ENCODE measurements at places on chromosomes 12 and 14.

DNA sequence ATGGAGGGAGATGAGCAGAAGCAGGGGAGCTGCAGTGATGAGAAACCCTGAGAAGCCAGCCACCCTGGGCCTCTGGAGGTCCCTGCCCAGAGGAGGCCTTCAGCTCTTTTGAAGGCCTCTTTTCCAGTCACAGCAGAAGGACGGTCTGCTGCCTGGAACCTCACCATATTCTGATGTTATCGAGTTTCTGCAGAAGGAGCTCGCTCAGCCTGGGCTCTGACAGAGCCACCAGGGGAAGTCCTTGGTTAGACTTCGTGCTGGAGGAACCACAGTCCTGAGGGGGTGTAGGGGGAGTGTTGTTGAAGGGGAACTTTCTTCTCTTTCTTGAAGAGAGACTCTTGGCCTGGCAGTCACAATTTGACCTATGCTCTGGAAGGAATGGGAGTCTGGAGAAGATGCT is 25.1 kb upstream of the BATF start:
- no peak for DNase-seq

DNA sequence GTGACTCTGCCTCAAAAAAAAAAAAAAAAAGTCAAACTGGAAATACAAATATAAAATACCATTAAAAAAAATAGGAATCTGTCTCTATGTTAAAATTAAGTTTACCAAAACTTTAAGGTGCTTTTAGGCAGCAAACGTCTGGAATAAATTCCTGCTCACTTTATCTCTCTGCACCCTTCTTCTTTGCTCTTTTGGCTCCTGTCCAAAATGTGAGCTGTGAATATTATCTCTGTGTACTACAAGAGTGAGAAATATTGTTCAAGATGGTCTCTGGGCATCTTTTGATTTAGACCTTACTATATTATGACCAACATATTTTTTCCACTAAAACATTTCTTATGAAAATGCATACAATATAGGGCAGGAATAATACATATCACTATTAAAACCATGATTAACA is 63.7 kb downstream of the PUS7L start:
- DNase-seq, result no peak

- DNase-seq, result peak; percentile 19
These were observed 14.0 kb downstream of the PGAM5 start for GRCh38 chr12:132724506-132725241.

GRCh38 chr14:62743118-62743517 is 302.1 kb downstream of the KCNH5 start:
- no peak for DNase-seq

DNA sequence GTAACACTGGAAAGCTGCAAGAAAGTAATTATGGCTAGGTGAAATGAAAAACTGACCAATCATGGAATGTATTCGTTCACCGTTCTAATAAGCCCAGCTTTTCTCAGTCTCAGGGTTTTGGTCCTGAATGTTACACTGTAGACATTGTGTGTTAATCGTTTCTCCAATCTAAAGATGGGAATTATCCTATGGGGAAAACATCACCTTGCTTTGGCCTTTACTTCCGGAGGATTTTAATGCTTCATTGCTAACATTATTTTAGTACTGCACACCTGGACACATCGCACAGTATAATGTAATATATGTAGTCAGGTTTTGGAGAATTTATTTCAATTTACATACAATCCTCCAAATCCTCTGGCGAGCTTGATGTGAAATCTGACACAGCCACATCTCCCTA is 1.2 kb upstream of the TRHDE start:
- DNase-seq, result no peak

DNA sequence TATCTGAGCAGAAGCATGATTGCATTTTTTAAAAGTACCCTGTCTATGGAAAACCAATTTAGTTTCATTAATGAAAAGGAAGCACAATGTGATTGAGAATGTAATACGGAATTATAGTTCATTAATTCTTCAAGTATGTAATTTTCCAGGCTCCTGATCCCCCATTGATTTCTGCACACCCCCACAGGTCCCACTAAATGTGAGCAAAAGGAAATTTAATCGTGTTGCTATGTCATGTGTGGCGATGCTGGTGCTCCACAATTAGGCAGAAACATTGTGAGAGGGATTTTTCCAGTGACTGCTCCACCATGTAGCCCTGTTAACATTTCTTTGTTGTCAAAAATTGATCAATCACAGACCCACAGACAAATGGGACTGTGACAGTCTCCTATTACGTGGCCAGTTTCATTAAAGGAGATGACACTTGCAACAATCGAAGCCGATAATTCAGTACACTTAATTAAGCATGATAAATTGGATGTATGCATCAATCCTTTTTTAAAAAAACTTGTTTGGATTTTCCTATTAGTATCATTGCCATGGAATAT is 306.0 kb downstream of the NELL2 start:
- DNase-seq, result no peak

DNA sequence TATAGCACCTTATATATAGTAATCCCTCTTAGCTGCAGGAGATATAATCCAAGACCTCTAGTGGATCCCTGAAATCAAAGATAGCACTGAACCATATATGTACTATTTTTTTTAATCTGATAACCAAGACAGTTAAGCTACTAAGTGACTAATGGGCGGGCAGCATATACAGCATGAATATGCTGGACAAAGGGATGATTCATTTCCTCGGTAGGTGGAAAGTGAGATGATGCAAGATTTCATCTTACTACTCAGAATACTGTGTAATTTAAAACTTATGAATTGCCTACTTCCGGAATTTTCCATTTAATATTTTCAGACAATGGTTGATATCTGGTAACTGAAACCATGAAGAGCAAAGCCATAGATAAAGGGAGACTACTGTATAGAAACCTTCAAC is 36.2 kb downstream of the PRMT8 start:
- DNase-seq, result peak; percentile 66

DNA sequence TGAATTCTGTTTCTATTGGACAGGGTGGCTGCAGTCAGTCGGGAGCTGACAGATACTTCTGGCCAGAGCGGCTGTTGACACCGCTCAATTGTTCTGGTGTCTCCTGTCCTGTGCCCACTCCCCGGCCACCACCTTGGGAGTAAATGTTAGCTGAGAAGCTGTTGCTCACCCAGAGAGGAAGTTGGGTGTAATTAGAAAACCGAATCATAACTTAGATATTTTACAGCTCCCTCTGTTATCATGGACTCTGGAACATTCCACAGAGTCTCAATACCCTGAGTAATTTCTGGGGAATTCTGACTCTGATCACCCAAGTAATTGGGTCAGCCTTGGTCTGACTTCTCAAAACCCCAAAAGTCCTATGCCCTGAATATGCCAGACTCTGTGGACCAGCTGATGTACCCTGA is 58.3 kb upstream of the RFLNA start:
- DNase-seq, result peak; percentile 92

GRCh38 chr12:97159377-97159776 is 252.3 kb downstream of the NEDD1 start:
- DNase-seq, result no peak

DNA sequence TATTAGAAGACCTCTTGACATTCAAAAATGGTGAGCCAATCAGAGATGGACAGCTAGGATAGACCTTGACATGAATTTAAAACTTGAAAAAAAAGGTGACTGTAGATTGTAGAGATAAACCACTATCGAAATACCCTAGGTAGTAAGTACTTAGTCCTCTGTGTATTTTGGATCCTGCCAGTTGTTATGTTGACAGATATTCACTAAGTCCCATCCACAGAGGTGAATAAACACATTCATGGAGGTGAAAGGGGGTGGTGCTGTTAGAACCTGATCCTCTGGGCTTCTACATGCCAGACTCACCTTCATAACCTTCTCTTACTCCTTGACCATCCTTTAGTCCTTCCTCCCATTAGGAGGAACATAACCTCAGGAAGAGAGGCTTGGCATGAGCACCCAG is 72.3 kb downstream of the OTX2 start:
- DNase-seq, result no peak

DNA sequence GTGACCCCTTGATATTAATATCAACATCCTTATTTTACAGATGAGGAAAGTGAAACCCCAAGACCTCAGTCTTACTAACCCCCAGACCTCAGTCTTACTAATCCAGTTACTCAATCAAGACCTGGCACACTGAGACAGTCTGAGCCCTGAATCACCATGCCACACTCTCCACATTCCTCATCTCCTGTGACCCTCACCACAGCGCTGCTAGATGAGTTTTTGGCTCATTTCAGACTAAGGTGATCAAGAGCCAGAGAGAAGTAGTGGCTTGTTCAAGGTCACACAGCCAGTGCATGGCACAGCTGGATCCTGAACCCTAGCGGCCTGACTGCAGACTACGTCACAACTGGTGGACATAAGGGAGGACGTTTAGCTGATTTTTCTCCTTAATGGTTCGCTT is 579.2 kb downstream of the BCL11B start:
- no peak for DNase-seq

GRCh38 chr12:81692008-81692407 is 67.1 kb downstream of the PPFIA2 start:
- no peak for DNase-seq

DNA sequence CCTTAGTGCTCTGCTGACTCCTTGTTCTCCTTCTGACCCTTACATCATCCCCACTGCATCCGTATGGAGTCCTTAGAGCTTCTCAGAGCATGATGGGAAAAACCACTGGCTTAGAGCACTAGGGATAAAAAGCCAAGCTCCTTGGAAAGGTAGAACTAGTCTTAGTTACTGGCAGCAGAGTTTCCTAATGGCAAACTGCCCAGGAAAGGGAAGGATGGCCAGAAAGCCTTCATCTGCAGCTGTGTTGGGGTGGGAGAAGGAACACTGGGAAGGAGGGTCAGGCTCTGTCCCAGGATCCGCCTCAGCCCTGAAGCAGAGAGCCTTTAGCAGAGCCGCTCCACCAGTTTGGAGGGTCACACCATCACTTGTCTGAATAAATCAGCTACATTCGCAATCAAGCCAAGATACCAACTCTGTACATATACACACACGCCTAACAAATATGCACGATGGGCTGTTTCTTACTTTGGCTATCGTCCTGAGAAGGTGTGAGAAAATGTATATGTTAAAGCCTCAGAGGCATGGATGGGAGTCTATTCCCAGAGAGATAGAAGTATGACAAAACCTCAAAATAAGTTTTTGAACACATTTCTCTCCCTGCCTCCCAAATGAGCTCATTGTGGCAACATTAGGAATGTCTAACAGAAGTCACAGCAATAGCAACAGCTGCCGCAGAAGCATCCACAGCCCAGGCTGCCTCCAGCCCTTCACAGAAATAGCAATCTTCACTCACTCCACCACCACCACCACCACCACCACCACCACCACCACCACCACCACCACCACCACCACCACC is 18.6 kb upstream of the GALNT8 start:
- peak; percentile 28 for DNase-seq

DNA sequence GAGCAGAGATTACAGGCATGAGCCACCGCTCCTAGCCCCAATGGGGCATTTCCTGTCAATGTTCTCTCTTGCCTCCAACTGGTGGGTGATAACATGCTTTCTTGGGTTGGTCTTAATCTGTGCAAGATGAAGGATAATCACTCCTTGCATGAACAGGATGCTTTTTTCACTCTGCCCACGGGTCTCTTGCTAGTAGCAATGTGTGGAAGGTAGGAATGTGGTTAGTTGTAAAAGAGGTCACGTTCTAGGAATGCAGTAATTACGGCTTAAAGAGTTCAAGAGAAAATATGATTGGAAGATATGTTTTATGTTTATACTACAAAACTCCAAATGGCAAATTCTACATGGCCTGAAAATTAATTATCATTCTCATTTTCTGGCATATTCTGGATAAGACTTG is 10.5 kb downstream of the RNASE10 start:
- no peak for DNase-seq

GRCh38 chr12:52056801-52057637 is 5.8 kb downstream of the NR4A1 start:
- DNase-seq, result no peak

GRCh38 chr12:52828591-52829021 is 5.5 kb downstream of the KRT79 start:
- no peak for DNase-seq

- DNase-seq, result peak; percentile 32
These were observed 81.2 kb downstream of the BMP4 start for GRCh38 chr14:53875324-53875897.

GRCh38 chr12:112907415-112908157 is 824 bp downstream of the OAS1 start:
- no peak for DNase-seq

- DNase-seq, result peak; percentile 72
These were observed 5.3 kb downstream of the BHLHE41 start for GRCh38 chr12:26119391-26119989.

- peak; percentile 46 for DNase-seq
These were observed 197.2 kb upstream of the PLEKHG7 start for GRCh38 chr12:92505254-92506231.
